Fibroblast of the aortic adventitia (primary cell): ENCODE measurements at places on chromosomes 16 and 17. TPM values are rescaled to one million over a fixed set of nuclear protein-coding genes. Genes with fewer than 3 reads are reported as not detected.

Gene KPNB1
- 473 and 851 TPM in 2 replicates for total RNA-seq

DNA sequence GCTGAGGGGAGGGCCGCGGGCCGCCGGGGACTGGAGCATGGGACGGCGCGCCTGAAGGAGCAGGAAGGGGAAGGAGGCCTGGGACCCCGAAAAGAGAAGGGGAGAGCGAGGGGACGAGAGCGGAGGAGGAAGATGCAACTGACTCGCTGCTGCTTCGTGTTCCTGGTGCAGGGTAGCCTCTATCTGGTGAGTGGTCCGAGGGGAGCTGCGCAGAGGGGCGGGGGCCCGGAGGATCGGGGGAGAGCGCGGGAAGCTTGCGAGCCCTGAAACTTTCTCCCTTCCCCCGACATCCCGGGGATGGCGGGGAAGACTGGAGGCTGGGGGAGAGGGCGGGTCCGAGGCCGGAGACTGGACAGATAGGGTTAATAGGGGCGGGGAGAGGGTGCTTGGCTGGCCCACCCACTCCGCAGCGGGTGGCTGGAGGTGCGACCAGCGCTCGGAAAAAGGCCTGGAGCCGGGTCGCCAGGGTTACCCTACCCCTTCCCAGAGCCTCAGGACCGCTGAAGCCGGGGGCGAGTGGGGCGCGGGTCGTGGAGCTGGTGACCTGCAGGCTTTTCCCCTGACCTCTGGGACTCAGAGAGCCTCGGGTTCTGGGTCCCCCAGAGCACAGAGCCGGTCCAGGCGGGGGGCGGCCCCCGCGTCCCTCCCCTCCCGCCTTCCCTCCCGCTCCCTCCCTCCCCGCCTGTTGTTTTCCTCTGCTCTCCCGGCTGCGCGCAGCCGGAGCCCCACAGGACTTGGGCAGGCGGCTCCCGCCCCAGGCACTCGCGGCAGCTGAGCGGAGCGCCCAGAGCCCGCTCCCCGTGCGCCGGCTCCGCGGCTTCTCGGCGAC is 631 bp downstream of the NXPH3 start:
- DNase-seq, result peak; percentile 26

DNA sequence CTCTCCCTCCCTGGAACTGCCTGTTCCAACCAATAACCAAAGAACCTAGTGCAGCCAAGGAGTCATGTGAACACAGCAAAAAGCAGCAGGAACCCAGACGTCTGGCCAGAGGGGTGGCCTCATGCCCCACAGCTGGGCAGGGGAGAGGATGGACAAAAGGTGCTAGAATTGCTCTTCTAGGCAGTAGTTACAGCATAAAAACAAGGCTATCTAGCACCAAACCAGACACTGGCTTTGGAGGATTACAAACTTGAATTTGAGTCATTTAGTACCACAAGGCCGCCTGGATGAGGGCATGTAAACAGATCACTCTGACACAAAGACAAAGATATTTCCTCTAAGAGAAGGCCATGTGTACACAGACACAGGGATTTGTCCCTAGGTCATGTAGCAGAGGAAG is 423.3 kb upstream of the MAF start:
- no peak for DNase-seq

- peak; percentile 88 for DNase-seq
Observed at GRCh38 chr17:42016941-42017865, at the start of gene DNAJC7. DNAJC7 (minus strand) TSS chr17:42017439; CDS start chr17:42017416, 23 bp downstream.

- peak; percentile 78 for DNase-seq
Observed at GRCh38 chr16:14399378-14400284, 230.4 kb downstream of the PARN start.

- no peak for DNase-seq
Observed at GRCh38 chr16:1053121-1053521, 19.4 kb upstream of the SSTR5 start.

- DNase-seq, result no peak
Observed at GRCh38 chr17:74796866-74797265, 20.7 kb upstream of the NAT9 start.

Gene TSNAXIP1
- 0.99 and 1.8 TPM in 2 replicates for total RNA-seq

Gene POLR3K
- 5.1 and 6.1 TPM in 2 replicates for total RNA-seq

DNA sequence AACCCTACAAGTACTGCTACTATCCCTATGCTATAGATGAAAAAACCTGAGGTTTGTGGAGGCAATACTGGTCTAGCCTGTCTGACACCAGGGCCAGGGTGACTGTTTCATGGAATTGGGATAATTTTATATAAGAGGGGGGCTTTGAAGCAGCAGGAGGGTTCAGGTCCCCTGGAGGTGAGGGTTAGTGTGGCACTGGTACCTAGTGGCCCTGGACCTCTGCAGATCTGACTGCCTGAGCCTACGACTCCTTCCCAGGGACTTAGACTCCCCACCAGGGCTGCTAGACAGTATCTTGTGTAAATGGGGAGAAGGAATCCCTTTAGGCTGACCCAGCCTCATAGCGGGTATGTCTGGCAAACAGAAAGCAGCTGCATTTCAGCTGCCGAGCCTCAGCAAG is 6.8 kb downstream of the ADAP2 start:
- DNase-seq, result no peak

DNA sequence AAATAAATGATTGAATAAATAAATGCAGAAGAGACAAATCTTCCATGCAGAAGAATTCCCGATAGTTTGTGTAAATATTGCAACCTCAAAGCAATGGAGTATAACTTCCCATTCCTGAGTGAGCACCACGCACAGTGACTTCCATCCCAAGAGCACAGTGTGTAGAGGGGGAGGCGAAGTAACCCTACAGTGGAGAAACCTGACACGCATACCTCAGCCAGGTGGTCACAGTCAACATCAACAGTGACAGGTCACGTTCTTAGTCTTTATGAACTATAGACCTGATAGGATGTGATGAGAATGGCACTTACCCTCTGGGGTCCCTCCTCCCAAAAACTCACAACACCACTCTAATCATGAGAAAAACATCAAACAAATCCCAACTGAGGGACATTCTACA is 111.6 kb downstream of the DYNLRB2 start:
- DNase-seq, result no peak

Gene GLIS2
- 3.3 and 6.6 TPM in 2 replicates for total RNA-seq

DNA sequence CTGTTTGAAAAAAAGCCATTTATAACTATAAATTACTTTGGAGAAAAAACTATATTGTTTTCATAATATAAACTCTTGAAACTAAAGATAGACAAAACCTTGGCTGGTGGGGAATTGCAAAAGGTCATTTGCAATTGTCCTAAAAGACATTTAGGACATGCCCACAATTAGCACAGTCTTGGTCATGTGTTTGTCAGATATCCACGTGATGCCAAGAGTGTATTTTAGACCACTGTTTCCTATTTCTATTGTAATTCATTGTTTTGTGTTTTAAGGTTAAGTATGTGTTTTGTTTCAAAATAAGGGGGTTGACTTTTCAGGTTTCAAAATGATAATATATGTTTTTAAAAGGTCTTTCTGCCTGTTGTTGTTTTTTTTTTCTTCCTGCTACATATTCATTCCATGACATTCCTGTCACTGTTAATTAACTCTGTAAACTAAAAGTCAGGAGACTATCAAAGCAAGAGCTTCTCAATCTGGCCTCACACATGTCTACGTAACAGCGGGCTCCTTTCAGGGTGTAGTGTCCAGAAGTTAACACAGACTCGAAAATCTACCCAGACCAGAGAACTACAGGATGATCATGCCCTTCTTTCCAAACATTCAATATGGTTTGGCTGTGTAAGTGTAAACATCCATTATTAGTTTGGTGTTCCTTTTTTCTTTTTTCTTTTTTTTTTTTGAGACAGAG is 58.7 kb downstream of the COG7 start:
- DNase-seq, result no peak

- no peak for DNase-seq
Observed at GRCh38 chr17:50268743-50269275, 5.5 kb upstream of the TMEM92 start.

DNA sequence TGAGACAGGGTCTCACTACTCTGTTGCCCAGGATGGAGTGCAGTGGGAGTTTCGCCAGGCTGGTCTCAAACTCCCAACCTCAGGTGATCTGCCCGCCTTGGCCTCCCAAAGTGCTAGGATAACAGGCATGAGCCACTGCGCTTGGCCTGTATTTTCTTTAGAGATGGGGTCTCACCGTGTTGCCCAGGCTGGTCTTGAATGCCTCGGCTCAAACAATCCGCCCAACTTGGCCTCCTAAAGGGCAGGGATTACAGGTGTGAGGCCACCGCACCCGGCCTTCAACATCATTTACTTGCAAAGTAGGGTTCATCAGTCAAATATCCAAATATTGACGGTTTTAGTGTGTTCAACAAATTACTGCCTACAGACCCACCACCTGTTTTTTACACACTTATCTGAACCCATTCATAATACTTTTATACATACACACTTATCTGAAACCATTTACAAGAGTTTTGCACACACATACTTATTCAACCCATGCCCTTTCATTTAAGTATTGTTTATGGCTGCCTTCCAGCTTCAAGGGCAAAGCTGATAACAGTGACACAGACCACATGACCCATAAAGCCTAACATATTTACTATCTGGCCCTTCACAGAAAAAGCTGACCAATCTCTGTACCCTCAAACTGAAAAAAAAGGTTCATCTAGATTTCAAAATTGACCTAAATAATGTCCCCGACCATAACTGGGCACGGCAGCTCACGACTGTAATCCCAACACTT is 11.9 kb downstream of the TMEM170A start:
- DNase-seq, result no peak

GRCh38 chr17:30376621-30377452 is 1.9 kb upstream of the CPD start:
- DNase-seq, result peak; percentile 81

Gene MFAP4
- 20.2 and 89.6 TPM in 2 replicates for total RNA-seq
